ENCODE measurements at places on chromosomes 1 and 21. TPM values are rescaled to one million over a fixed set of nuclear protein-coding genes. Genes with fewer than 3 reads are reported as not detected.

DNA sequence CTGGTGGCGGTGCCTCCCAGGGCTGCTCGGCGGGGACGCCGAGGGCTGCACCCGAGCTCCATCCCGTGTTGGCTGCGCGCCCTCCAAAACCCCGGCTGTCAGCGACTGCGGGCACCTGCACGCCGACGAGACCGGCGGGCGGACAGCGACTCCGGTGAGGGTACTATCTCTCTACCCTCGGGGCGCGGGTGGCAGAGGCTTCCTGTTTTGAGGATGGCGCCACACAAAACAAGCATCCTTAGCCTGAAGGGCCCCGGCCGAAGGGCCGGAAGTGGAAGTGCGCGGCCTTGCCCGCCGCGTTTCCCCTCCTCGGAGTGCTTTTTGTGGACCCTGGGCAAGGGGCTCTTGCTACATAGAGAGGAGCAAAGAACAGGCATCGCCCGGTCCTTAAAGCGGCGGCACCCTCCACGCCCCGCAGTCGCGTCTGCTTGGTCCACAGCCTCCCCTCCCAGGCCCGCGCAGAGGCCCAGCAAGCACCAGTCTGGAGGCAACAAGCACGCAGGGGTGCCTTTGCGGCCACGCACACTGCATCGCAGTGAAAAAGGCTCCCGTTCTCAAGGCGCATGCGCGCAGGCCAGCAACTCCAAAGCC lies 561 bp upstream of the COQ8A start:
- peak; percentile 69 for DNase-seq

The ZBED6 gene
- 28.5 TPM for total RNA-seq

- DNase-seq = no peak
Measured at GRCh38 chr1:196866974-196867373, 20.9 kb upstream of the CFHR4 start.

- no peak for DNase-seq
Measured at GRCh38 chr1:92808381-92808780, 23.5 kb upstream of the RPL5 start.

DNA sequence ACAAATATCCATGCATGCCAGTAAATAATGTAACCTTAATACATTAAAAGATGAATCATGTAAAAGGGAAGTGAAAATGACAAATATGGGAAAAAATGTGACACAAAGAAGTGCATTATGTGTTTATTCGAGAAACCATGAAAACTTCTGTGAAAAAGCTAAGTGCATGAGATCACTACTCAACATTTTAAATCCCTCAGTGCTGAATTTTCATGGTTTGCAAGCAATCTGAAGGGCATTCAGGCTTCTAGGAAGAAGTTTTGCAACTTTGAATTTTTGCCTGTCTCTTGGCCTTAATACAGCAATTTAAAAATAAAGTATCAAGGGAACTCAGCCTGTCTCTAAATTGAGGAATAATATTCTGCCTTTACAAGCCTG lies 78.2 kb downstream of the MAP3K7CL start:
- peak; percentile 91 for DNase-seq

DNA sequence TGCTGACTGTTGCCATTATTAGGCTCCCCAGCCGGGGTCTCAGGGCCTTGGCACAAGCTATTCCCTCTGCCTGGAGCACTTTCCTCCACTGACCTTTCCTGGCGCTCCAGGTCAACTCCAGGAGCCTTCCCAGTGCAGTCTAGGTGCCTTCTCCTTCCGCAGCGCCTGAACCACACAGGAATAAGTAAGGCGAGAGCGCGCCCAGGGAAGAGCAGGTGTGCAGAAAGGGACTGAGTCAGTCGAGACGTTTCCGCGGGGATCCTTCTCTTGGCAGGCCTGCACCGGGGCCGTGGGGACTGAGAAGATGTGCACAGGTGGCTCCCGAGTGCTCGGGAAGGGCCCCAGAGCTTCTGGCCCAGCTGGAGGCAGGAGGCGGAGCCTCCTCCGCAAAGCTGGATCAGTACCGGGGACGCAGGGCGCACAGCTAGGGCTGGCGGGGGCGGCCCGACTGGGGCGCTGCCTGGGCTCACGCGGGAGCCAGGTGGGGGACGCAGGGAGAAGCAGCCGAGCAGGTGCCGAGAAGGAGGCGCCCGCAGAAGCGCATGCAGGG lies 765 bp upstream of the BMP8A start:
- no peak for DNase-seq

The FAM167B gene
- total RNA-seq = not detected

DNA sequence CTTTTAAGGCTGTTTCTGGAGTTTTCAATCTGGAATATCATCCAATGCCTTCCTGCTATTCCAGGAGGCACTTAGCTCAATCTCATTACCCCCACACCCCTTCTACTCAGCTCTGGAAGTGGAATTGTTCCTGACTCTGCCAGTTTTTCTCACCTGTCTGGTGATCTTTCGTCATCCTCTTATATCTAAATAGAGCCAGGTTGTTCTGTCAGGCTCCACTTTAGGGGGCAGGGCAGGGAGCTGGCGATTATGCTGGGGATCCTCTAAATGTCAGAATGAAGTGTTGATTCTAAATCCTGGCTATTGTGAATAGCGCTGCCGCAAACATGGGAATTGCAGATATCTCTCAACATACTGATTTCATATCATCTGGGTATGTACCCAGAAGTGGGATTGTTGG lies 63.6 kb upstream of the ETV3 start:
- no peak for DNase-seq

GRCh38 chr1:9858293-9859035 lies 34.7 kb upstream of the CLSTN1 start:
- no peak for DNase-seq

DNA sequence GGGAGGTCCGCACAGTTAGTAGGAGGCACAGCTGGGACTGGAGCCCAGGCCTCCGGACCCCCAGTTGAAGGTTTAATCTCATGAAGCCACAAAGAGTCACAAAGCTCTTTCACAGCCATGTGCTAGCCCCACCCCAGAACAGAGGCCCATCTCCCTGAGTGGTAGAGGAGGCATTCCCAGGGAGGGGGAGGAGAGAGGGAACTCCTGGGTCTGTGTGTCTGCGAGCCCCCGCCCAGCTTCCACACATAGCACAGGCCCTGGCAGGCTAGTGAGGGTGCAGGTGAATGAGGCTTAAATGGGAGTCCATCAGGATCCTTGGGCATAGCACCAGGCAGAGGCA lies 197.8 kb downstream of the MATN1 start:
- DNase-seq = no peak

- DNase-seq = no peak
Measured at GRCh38 chr1:165344736-165345135, 11.8 kb downstream of the LMX1A start.

GRCh38 chr1:112937070-112937469 lies 18.9 kb downstream of the SLC16A1 start:
- peak; percentile 53 for DNase-seq

DNA sequence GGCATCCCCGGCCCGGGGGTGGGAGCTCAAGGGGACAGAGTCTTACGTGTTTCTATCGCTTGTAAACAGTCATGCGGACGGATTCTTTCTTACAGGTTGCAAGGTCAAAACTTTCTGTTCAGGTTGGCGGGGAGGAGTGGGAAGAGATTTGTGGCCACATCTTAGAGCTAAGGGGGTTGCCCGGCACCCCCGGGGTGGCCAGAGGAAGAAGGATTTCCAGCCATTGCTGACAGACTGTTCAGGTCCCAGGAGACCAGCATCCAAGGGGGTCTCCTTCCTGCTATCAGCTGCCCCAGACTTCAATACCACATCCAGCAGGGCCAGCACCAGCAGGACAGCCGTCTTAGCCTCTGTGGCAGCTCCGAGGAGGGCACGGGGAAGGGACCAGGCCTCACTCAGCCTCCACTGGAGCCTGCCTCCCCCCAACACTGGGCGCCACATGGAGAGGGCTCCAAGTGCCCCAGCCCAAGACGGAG lies 52.0 kb downstream of the KIF21B start:
- no peak for DNase-seq

The SYPL2 gene
- 0.13 TPM for total RNA-seq

- no peak for DNase-seq
Measured at GRCh38 chr1:78434351-78434750, 56.4 kb upstream of the PTGFR start.

The CFAP107 gene
- not detected for total RNA-seq

Measured in A673 (cell line).